ENCODE measurements at places on chromosomes 1 and 21.
A peak's percentile ranks its signal among the peaks of the same experiment; 100 is the strongest.

DNA sequence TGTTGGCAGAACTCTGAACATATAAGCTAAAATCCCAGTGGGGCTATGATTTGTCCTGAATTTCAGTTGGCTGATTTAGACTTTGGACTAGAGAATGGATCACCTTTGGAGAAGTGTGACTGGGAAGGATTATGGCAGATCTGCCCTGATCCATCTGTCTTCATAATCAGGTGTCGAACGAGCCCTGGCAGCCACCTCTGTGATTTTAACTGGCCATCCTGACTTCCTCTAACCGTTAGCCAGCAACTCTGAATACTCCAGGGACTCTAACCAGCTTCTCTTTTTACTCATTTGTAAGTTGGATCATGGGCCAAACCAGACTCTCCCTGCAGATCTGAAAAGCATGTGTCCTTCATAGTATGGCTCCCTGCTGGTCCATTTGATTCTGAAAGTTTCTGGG lies 32.0 kb downstream of the ACTN2 start:
- no peak for DNase-seq

DNA sequence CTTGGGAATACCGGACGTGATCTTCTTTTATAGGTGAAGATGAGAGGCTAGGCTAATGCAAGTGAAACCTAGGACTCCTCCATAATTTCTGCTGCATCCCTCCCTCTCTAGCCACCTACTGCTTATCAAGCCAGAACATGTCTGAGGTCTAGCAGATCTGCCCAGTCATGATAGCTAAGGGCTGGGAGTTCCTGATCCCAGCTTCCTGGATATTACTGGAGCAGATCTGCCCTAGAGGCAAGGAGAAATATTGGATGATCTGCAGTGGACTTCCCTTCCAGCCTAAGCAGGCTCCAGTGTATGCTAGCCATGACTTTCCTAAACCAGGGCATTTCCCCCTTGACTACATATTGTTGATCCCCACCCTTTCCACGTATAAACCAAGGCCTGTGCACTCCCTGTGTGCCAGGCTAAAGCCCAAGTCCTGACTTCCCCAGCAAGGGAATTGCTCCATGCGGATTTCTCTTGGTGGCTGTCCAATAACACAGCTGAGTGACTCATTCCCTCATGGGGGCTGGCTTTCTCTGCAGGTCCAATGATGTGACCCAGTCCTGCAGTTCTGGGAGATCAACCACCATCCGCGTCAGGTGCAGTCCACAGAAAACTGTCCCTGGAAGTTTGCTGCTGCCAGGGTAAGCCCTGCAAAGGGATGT lies 15.5 kb upstream of the SARS1 start:
- no peak for DNase-seq

- peak; percentile 66 for DNase-seq
Observed at GRCh38 chr1:19644681-19645410, 735 bp downstream of the NBL1 start.

DNA sequence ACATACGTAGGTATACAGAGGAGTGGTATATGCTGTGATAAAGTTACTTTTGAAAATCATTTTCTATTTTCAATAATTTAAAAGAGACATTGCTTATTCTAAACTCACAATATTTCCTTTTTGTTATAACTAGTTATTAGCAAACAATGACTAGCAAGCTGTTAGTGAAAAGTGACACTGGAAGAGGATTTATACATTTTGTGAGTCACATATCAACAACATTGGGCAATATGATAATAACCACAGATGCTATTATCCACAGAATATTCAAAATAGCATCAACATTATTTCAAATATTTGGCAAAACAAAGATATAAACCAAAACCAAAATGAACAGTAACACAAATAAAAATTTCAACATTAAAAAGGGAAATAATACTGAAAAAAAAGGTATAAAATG lies 104.0 kb upstream of the HP1BP3 start:
- DNase-seq, result no peak

DNA sequence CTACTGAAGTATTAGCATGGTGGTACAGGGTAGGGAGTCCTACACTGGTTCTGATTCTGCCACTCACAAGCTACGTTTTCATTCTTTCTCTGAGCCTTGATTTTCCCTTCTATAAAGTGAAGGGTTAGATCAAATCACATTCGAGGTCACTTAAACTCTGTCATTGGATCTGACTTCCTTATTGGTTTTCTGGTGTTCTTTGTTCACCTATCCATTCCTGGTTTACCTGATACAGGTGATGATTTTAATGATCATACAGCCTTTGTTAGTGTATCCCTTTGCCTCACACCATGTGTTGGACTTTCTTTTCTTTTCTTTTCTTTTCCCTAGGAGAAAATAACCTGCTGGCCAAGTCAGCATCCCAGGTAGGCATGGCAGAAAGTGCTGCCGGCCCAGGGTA lies 74.8 kb downstream of the NOS1AP start:
- no peak for DNase-seq

DNA sequence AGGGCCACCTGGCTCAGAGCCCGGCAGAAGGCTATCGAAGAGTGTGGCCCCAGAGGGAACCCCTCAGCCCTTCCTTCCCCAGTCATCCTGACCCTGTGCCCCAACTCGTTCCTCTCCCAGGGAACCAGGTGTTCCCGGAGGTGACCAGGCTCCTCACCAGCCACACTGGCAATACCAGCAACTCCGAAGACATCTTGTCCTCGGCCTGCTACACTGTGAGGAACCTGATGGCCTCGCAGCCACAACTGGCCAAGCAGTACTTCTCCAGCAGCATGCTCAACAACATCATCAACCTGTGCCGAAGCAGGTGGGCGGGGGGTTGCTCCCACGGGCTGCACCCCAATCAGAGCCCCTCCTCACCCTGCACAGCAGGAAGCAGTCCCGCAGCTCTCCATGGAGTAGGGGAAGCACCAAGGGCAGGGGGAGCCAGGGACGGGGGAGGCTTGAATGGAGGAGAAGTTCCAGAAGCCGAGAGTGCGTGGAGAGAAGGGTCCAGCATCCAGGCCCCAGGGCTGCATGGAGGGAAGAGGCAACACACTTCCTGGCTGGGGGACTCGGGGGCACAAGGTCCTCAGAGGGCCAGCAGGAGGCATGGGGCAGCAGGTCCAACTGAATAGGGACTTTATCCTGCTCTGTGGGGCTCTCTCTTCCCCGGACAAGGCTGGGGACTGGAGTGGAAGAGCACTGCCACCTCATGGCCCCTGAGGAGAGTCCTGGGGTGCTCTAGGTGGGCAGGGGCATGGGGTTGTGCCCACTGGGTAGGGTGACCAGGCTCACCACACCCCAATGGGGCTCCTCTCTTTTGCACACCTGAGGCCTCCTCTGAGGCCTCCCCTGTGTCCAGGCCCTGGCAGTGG lies 41.7 kb downstream of the PKP1 start:
- no peak for DNase-seq

GRCh38 chr1:157092831-157093230 lies 6.8 kb downstream of the ETV3L start:
- DNase-seq, result no peak

GRCh38 chr1:29497395-29498125 lies 261.2 kb downstream of the PTPRU start:
- DNase-seq, result no peak

All from HuH-7.5 (cell line).